ENCODE measurements at places on chromosomes 2 and 18. TPM values are rescaled to one million over a fixed set of nuclear protein-coding genes. Genes with fewer than 3 reads are reported as not detected.

DNA sequence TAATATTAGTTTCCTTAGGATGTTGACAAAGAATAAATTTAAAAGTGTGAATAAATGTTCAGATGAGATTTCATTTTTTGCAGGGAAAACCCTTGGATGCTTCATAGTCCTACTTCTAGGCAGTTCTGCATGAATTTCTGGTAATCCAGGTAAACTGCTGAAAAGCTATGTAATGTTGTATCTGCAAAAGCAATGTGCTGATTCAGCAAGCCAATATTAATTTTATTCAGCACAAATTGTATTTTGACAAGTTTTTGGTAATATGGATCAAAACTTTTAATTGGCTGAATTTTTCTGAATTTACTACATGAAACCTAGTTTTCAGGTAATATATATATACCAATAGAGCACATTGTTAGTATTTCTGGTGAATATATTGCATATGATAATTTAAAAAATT is 17.8 kb upstream of the RBBP8 start:
- no peak for DNase-seq
- no peak overlapping the region for H3K27ac ChIP-seq
- H3K4me1 ChIP-seq, result no peaks in the 10 kb centered on the region

GRCh38 chr2:128543646-128544045 is 225.0 kb upstream of the HS6ST1 start:
- no peaks in the 10 kb centered on the region for H3K27me3 ChIP-seq
- H3K4me3 ChIP-seq, result no peak overlapping the region
- no peak for DNase-seq

The INHBB gene
- 0.30 TPM for total RNA-seq

DNA sequence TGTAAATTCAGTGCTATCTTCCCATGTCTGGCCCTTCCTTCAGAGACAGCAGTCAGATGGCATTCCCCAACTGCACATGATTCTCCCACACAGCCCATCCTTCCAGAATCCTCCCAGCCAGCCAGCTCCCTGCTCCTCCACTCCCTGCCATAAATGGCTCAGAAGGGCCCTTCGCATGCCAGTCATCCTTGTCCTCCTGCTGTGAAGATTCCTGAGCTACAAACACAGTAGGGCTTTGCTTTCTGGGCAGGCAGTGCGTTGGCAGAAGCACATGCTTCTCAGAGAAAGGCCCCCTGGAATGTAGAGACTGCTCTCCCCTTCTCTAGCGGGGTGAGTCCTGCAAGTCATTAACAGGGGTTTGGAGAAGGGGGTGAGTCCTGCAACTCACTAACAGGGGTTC is 71.9 kb downstream of the TEX51 start:
- H3K27ac ChIP-seq, result no peak overlapping the region
- no peaks in the 10 kb centered on the region for H3K36me3 ChIP-seq
- no peak overlapping the region for H3K4me3 ChIP-seq
- no peak for DNase-seq

The DIPK1C gene
- 0.24 TPM for total RNA-seq

All from colonic mucosa (tissue), 4 donors.